ENCODE measurements at places on chromosomes 6 and 20.
A peak's percentile ranks its signal among the peaks of the same experiment; 100 is the strongest.

- DNase-seq: peak; percentile 83
Measured at GRCh38 chr20:3238616-3239025, 369 bp downstream of the SLC4A11 start.

DNA sequence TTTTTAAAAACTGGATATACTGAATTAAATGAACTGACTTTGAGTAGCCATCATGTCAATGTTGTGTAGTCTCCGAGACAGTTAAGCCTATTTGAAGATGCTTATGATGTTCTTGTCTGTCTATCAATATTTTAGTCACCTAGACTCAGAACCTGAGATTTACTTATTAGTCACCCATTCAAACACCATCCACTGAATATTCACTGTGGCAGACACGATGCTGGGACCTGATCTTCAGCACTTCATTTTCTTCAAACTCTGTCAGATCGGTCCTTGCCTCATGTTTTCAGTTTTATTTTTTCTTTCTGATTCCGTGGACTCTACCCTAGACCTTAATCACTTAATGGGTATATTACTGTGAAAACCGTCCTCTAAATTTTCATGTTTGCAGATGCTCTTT lies 123.7 kb upstream of the MCHR2 start:
- DNase-seq: no peak

DNA sequence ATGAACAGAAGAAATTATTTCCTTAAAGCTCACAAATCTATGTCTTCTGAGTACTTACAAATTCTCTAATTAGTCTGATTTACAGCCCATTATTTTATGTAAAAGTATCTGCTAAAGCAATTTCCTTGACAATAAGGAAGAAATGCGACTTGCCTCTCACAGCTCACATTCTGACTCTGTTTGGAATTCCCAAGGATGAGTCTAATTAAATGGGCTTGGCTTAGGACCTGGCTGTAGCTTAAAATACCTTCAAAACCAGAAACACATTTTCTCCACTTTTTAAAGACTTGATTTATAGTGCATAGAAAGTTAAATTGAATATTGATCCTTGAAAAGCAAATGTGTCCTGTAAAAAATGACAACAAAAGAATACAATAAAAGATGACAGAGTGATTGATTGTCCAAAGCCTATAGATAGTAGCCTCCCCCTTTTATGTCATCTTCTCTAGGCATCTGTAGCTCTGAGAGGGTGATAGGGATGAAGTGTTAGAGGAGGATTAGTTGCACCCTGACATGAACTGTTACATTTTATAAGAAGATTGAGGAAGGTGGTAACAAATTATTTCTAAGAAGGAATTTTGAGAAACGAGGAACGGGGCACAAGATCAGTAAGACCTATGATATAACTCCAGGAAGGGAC lies 118.9 kb downstream of the MACROD2 start:
- no peak for DNase-seq

GRCh38 chr6:169899481-169900145 lies 148.2 kb downstream of the ERMARD start:
- no peak for DNase-seq

GRCh38 chr20:1830240-1830639 lies 65.0 kb upstream of the SIRPA start:
- DNase-seq: peak; percentile 98

DNA sequence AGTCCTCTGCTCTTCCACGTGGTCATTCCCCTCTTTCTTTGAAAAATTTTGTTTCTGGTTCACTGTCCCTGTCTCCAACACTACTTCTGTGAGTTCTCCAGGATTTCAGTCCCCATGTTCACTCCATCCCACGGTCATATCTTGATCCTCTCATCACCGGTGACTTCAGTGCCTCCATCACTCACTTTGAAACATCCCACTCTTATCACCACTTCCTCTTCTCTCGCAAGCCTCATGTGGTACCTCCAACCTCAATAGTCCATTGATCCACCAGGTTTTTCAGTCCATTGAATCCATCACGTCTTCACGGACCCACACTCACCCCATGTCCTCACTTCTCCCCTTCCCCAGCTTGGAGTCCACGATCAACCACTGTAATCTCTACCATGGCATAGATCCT lies 64.8 kb downstream of the CARMIL1 start:
- DNase-seq: no peak

- no peak for DNase-seq
Measured at GRCh38 chr6:46128476-46128875, 1.3 kb upstream of the ENPP4 start.

DNA sequence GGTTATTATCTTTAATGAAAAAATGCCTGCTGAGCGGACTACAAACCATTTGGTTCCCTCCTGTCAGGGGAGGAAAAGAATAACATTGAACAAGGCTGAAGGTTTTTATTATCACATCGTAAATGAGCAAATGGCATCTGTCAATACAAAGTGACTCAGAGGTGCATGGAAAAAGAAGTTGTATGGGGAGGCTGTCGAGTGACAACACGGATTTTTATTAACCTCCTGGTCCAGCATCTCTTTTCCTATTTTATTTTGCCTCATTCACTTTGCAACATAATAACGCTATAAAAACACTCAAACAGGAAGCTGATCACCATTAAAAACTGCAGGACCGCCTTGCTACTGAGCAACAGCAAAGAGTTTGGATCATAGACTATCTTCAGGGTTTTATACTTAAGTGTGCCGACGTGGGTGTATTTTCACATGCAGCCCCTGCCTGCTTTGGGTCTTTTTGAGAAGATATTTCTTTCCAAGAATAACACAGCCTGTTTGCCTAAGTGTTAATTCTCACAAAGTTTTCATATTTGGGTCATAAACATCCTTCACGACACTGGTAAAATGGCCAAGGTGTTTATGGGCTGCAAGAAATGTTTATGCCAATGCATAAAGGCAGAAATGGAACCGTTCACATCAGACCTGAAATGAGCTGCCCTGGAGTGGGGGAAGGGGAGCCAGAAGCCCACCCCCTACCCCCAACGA lies 132.1 kb upstream of the SALL4 start:
- no peak for DNase-seq

DNA sequence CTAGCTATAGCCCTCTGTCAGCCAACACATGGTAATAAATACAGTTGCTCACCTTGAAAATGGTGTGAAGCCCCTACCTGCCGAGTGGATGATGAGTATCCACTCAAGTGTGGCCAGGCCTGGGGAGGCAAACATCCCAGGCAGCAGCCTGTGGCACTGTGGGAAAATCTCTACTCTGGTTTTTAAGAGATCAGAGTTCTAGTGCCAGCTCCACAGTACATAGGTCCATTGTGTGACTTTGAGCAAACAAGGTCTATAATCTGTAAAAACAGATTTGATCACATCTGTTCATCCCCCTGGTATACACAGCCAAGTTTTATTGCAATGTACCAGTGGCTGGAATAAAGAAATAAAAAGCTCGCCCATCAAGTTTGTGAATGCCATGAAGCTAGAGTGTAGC lies 82.7 kb upstream of the ARMC2 start:
- no peak for DNase-seq

DNA sequence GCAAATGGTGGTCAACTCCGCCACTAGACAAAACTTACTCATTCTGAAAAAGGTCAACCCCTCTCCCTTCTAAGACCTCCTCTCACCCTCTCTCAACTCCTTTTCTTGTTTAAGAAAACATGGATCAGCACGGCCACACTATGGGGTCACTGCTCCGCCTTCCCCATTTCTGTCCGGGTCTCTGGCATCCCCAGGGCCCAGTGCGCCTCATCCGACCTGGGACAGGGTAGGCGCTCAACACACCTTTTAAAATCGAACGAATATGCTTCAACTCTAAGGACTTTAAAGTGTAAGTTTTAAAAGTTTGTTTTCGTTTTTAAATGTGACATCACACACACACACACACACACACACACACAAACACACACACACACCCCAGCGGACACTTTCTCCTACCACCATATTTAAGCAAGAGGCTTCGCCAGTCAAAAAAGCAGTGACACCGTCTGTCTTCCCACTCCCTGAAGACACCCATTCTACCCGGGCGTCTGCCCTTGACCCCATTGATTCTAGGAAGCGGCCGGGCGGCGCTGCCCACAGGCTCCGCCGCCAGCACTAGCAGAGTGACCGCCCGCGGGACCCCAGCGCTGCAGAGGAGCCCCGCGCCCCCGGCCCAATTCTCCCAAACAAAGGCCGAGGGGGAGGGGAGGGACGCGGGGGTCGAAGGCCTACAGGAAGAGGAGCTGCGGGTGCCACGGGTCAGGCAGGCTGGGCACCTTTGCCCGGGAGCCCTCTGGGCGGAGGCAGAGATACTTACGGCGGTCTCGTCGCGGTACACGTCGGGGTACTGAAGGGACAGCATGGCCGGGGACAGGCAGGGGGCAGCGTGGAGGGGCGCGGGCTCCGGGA lies 568 bp downstream of the PREP start:
- peak; percentile 38 for DNase-seq

- no peak for DNase-seq
Measured at GRCh38 chr6:14743144-14743473, 502.8 kb upstream of the JARID2 start.

DNA sequence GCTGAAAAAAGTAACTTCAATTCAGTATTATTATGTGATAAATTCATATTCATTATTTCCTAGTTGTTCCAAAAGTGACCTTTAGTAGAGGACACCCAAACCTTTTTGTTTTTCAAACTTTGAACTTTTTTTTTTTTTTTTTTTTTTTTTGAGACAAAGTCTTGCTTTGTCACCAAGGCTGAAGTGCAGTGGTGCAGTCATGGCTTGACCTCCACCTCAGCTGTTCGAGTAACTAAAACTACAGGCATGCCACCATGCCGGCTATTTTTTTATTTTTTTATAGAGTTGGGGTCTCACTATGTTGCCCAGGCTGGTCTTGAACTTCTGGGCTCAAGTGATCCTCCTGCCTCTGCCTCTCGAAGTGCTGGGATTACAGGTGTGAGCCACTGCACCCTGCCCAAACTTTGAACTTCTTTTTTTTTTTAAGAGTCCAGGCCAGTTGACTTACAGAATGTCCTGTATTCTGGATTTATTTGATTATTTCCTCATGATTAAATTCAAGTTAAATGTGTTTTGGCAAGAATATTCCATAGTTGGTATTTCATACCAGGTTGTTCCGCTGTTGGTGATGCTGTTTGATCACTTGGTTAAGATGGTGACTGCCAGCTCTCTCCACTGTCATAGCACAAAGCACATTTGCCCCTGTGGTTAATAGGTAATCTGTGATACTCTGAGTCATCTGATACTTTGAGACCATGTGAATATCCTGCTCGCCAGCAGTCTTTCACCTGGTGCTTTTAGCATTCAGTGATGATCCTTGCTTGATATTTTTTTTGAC lies 48.0 kb downstream of the VAPB start:
- no peak for DNase-seq

DNA sequence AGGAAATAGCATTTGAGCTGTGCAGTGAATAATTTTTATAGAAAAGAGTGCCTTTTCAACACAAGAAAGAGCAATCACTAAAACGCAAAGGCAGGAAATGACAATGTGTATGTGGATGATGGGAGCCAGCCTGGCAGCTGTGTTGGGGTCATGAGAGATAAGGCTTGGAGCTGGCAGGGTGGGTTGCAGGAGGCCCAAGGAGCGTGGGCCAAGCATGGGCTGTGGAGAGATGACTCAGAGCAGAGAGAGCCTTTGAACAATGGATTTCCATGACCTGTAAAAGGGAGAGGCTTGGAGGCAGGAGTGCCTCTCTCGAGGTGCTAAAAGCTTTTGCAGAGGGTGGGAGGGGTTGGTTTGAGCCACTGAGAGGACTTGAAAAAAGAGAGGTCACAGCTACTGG lies 6.6 kb upstream of the TBC1D7 start:
- DNase-seq: no peak

DNA sequence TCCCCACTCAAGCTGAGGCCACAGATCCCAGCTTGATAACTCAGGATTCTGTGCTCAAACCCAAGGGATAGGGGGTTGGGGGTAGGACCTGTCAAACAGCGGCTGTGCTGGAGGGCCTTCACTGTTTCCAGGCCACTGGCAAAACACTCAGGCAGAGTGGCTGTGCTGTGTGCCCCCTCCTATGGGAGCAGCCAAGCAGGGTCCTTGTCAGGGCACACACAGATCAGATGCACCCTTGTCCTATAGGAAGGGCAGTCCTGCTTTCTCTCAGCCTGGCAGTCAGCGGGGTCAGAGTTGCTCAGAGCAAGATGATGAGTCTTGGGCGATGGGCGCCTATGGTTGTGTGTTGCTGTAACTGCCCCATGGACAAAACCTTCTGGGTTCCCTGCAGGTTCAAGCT lies 554.8 kb downstream of the TBC1D32 start:
- DNase-seq: no peak

DNA sequence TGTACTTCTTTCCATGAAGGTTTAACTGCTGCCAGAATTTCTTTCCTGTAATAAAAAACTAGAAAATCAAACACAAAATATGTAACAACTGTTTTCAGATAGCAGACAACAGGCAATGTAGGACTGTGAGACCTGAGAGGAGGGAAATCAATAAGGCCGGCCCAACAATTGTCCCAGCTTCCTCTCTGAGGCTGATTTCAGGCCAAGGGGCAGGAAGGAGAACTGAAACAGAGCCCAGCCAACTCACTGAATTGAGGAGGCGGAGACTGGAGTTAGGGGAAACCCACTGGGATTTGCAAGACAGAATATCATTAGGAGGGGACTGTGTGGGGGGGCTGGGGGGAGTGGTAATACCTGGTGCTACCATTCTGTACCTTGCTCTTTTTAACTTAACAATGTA lies 42.2 kb downstream of the FLRT3 start:
- no peak for DNase-seq

DNA sequence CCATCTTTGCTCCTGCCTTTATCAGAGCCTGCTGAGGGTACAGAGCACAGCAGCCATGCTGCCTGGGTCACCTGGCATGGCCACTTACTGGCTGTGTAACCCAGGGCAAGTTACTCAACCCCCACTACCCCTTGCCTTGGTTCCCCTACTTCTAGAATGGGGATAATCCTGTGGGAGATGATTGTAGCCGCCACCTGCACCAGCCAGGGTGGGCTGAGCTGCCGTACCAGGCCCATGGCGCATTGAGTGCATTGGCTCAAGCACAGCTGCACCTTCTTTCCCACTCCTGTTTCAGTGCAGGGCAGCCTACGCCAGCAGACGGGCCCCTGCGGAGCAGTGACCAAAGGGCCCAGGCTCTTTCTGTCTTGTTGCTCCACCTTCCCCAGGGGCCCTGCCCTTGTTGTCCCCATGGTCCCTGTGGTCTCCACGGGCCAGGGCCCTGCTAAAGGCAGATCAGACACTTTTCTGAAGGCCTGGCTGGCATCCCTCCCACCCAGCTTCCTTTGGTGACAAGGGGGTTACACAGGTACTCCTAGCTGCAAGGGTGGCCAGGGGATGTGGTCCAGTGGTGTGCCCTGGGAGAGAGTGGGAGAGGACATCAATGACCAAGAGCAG lies 159.4 kb upstream of the MLN start:
- no peak for DNase-seq

DNA sequence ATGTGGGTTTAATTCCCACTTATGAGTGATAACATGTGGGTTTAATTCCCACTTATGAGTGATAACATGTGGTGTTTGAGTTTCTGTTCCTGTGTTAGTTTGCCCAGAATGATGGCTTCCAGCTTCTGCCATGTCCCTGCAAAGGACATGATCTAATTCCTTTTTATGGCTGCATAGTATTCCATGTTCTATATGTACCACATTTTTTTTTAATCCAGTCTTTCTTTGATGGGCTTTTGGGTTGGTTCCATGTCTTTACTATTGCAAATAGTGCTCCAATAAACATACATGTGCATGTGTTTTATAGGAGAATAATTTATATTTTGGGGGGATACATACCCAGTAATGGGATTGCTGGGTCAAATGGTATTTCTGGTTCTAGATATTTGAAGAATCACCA lies 317.8 kb downstream of the MMUT start:
- DNase-seq: no peak

Measured in RWPE1 (cell line).